ENCODE measurements at places on chromosomes 3 and 15.

DNA sequence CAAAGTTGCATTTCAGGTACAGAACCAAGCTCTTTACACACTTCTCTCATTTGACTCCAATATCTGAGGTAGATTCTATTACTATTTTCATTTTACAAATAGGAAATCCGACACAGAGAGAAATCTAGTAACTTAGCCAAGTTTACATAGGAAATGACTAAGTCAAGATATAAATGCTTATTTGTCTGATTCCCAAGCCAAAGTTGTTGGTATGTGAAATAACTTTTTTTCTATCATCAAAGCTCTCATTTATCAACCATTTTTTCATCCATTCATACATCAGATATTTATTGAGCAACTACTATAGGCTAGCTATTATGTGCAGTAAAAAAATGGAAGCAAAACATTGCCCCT, 89.2 kb upstream of the MITF start:
- DNase-seq = no peak

- DNase-seq = no peak
Measured at GRCh38 chr3:99962703-99963102, 145.0 kb downstream of the CMSS1 start.

GRCh38 chr15:64836023-64836536, 5.6 kb upstream of the PLEKHO2 start:
- DNase-seq = no peak

DNA sequence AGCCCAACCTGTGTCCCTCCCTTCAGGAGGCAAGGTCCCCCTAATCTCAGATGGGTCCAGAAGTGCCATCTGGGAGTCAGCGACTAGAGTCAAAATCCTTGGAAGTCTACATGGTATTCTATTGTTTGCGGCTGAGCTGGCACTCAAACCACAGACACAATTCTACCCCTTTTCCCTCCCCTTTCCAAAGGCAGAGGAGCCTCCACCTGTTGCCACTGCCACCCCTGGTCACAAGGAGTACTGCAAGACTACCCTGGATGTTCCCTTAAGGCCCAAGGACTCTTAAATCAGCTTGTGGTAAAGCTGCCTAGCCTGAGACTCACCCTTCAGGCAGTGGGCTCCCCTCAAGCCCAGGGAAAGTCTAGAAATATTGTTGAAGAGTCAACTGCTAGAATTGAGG, 4.3 kb upstream of the OR5H6 start:
- no peak for DNase-seq

- DNase-seq = no peak
Measured at GRCh38 chr3:24145981-24146822, 201.1 kb downstream of the NR1D2 start.

DNA sequence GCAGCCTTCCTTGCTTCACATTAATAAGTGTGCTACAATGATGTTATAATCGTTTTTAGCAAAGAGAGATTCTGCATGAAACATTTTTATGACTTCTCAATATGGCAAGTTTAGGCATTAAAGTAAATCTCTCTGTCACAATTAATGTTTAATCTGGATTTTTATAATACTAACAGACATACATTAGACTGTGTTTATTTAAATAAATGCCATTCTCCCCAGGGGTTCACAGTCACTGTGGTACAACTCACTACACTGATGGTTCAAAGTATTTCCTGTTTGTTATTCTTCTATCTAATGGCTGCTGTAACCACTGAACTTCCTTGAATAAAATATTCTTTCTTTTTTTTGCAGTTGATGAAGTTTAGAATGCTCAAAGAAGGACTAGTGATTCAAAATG, 59.0 kb downstream of the SLC12A1 start:
- DNase-seq = no peak

- DNase-seq = peak; percentile 94
Measured at GRCh38 chr3:39383881-39384664, 903 bp downstream of the SLC25A38 start.

DNA sequence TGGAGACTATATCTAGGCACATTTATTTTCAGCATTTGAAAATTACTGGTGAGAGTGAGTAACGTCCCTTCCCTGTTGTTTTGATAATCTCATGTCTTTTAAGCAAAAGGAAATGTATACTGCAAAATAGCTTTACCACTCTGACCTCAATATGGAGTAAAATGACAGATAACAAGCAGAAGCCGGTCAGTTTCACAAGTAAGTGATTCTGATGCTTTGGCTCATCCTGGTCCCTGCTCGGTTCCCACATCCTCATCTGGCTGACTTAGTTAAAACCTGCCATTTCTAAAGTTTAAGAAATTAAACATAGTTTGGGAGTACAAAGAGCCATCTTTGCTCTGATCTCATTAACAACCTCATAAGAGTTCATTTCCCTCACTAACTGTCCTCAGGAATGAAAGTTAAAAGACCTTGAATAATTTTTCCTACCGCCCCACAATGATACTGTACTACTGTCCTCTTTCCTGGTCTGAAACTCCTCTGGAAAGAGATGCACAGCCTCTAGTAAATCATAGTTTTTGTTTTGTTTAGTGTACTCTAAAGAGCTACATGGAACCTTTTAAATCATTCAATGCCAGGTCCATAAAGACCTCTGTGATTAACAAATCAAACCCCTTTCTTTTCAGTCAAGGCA, 72.3 kb upstream of the ICE2 start:
- no peak for DNase-seq

DNA sequence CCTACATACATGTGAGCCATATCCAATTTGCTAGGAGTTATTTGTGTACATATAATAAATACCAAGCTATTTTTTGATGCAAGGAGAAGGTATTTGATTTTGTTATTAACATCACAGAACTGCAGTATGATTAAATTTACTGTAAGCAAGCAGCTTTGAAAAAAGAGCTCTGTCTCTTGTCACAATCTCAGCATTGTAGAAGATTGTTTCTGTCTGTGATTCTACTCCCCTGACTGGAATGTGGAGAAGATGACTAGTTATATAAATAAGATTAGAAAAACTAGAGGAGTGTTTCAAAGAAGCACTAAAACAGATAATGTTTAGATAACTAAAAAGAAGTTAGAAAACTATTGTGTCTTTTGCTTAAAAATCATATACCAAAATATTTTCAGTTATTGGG, 17.1 kb upstream of the DCBLD2 start:
- DNase-seq = no peak

- DNase-seq = no peak
Measured at GRCh38 chr15:69323893-69324430, 25.2 kb downstream of the PAQR5 start.

- no peak for DNase-seq
Measured at GRCh38 chr3:132721479-132722164, 587 bp downstream of the NPHP3 start.

GRCh38 chr3:107421170-107421792, 44.0 kb downstream of the CCDC54 start:
- DNase-seq = no peak

GRCh38 chr15:60297047-60297446, 100.7 kb downstream of the ANXA2 start:
- DNase-seq = no peak

- no peak for DNase-seq
Measured at GRCh38 chr3:64437131-64437530, 211.9 kb upstream of the PRICKLE2 start.

DNA sequence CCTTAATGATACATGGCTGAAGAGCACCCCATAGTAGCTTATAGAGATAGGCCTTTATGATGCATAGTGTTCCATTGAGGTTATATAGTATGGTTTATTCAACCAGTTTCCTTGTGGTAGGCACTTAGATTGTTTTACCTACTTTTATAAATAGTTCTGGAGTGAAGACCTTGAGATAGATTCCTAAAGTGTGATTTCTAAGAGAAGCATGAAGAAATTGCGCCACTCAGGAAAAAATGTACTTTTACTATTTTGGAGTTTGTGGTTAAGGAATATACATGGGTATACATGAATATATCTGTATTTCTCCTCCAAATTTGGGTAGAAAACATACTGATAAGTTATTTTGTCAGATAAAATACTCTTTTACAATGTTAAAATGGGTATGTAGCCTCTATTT, 70.5 kb downstream of the CHD2 start:
- DNase-seq = no peak

DNA sequence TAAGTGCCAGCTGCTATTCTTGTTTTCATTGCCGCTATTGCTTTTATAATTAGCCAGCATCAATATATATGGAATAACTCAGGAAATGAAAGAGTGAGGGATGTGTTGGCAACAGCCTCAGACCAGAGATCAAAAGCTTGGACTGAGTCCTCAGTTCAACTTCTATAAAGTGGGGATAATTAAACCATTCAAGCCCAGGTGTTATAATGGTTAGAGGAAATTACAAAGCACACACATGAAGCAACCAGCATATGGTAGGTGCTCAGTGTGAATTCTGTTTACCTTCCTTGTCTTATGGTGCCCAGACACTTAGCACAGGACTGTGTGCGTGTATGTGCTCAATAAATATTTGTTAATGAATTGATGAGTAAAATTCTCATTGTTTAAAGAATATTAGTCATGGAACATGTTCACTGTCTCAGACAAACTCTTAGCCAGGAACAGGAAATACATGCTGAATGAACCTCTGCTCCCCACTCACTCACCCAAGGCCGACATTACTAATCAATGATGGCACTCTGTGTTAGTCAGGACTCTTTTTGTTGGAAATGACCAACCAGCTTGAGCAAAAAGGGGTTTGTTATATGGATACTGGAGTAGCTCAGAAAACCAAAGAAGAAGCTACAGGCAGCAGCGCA, 16.7 kb upstream of the CCDC174 start:
- no peak for DNase-seq

DNA sequence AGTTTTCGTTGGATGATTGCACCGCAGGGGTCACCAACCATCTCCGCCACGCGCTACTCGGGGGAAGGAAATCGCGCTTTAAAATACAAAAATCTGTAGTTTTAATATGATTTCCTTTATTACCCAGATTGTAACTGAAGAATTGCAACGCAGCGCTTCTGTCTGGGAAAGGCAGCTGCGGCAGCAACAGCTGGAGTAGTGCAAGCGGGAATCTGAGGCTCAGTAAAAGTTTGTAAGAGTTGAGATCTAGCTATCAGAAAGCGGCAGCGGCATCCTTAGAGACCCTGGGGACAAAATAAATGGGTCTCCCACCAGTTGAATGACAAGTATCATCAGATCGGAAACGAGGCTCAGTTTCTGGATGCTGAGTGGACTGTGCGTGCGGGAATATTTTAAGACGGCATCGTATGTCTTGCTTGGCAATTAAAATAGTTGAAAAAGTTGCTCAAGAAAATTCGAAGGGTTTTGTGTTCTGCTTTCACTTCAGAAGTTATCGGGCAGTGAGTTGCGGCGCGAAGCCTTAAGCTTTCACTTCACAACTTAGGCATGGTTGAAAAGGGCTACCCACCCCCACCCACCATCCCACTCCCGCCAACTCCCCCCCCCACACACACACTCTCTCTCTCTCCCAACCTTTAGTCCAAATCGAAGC, 2.7 kb downstream of the MECOM start:
- DNase-seq = no peak

GRCh38 chr15:72998681-72999466, 53.4 kb upstream of the NEO1 start:
- DNase-seq = no peak

GRCh38 chr3:190533511-190534281, 19.8 kb downstream of the IL1RAP start:
- DNase-seq = no peak

- DNase-seq = no peak
Measured at GRCh38 chr3:134353171-134353825, 20.9 kb downstream of the AMOTL2 start.

GRCh38 chr3:100104817-100105413, 9.4 kb downstream of the FILIP1L start:
- no peak for DNase-seq

All from neural crest cell (in vitro differentiated cells).